Stimulated activated CD8-positive, alpha-beta memory T cell treated with anti-CD3 and anti-CD28 coated beads, Interleukin-2, amount 100 ng/mL, for 1 hour (primary cell): ENCODE measurements at places on chromosomes 3 and 15.

- no peak for DNase-seq
These were observed 253.6 kb downstream of the CNTN6 start for GRCh38 chr3:1346386-1346785.

DNA sequence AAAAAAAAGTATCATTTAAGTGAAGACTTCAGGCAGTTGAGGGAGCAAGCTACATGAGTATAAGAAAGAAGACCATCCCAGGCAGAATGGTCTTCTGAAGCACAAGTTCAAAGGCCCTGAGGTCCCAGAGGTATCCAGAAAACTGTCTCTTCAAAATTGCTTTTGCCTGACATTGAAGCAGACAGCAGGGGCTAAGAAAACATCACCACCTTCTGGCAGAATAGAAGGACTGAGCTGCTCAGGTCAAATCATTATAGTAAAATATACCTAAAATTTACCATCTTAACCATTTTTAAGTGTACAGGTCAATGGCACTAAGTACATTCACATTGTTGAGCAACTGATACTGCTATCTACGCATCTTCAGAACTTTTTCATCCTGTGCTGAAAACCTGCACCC is 16.4 kb downstream of the GPR160 start:
- no peak for DNase-seq

GRCh38 chr3:66898155-66898554 is 100.0 kb upstream of the KBTBD8 start:
- no peak for DNase-seq

DNA sequence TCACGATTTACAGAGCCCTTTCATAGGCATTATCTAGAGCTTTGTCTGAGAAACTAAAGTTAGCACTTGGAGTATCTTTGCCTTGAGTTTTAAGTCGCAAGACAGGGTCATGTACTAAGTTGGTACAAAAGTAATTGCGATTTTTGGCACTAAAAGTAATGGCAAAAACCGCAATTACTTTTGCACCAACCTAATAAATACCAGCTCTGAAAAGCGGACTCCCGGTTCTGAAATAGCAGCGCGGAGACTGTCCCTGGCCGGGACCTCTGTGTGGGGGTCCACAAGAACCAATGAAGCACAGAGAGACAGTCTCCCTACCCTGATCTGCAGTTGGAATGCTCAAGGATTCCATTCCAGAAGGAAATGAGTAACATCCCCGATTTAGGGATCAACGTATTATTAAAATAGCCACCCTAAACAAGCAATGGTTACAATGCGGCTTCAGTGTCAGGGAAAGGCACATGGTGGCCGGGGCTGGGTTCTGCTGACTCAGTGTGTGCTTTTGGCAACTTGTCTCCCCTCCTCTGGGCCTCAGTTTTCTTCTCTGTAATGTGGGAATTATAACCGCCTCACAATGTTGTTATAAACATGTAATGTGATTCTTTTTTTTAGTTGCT is 150.3 kb upstream of the MCTP2 start:
- no peak for DNase-seq

GRCh38 chr3:123335007-123335670 is 113.8 kb downstream of the ADCY5 start:
- no peak for DNase-seq

- no peak for DNase-seq
These were observed 102.2 kb downstream of the ERC2 start for GRCh38 chr3:56365905-56366640.

GRCh38 chr3:114827495-114827894 is 319.6 kb downstream of the ZBTB20 start:
- no peak for DNase-seq
